ENCODE measurements at places on chromosomes 2 and 18.
A peak's percentile ranks its signal among the peaks of the same experiment; 100 is the strongest.

- no peaks in the 10 kb centered on the region for H3K36me3 ChIP-seq
- peaks cover 8% of the 10 kb centered on the region for H3K27me3 ChIP-seq
- H3K27ac ChIP-seq = no peak overlapping the region
- H3K4me1 ChIP-seq = no peaks in the 10 kb centered on the region
- no peak for DNase-seq
These were observed 256.5 kb downstream of the TPGS2 start for GRCh38 chr18:36572135-36572856.

GRCh38 chr2:149507974-149508373, 79.6 kb downstream of the MMADHC start:
- no peak overlapping the region for H3K27ac ChIP-seq
- no peaks in the 10 kb centered on the region for H3K36me3 ChIP-seq
- no peak for DNase-seq
- H3K4me1 ChIP-seq = no peaks in the 10 kb centered on the region
- H3K4me3 ChIP-seq = no peak overlapping the region
- peaks cover 17% of the 10 kb centered on the region for H3K27me3 ChIP-seq

GRCh38 chr2:127357591-127357990, 30.2 kb downstream of the MAP3K2 start:
- H3K36me3 ChIP-seq = peaks cover 2% of the 10 kb centered on the region
- peaks cover 53% of the 10 kb centered on the region for H3K4me1 ChIP-seq
- no peak for DNase-seq
- no peaks in the 10 kb centered on the region for H3K27me3 ChIP-seq
- H3K4me3 ChIP-seq = no peak overlapping the region

- no peaks in the 10 kb centered on the region for H3K4me1 ChIP-seq
- no peak overlapping the region for H3K4me3 ChIP-seq
- no peak for DNase-seq
- H3K27ac ChIP-seq = no peak overlapping the region
These were observed 70.3 kb downstream of the SCN1A start for GRCh38 chr2:166057370-166058164.

DNA sequence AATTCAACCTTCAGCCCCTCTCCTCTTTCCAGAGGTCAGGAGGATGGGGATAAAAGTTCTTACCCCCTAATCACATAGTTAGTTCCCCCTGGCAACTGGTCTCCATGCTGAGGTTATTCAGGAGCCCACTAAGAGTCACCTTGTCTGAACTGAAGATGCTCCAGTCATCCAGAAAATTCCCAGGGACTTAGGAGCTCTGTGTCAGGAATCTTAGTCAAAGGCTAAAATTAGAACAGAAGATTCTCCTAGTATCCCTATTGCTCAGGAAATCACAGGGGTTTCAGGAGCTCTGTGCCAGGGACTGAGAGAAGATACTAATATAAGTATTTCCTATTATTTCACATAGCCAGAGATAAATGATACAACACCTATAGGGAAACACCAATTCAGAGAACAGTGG, 37.3 kb upstream of the LONRF2 start:
- H3K4me3 ChIP-seq = no peak overlapping the region
- H3K27ac ChIP-seq = no peak overlapping the region
- H3K27me3 ChIP-seq = peaks cover 20% of the 10 kb centered on the region
- H3K4me1 ChIP-seq = peaks cover 4% of the 10 kb centered on the region
- no peak for DNase-seq

DNA sequence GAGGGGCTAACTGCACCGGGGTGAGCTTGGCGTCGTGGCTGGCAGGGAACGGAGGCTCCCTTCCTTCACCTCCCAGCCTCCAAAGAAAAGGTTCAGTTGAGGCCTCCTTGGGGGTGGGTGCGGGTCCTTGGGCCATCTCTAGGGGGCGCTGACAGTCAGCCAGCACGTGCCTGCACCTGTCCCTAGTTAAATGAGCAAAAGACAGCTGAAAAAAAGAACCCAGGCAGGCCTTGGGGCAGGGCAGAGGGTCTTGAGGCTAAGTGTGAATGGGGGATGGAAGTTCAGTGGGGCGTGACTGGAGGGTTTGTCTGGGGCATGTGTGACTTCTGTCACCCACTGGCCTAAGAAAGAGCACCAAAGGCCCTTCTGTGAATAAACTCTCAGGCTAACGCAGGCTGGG, 56.4 kb downstream of the ZFP36L2 start:
- peak overlapping the region; percentile 79 for H3K4me3 ChIP-seq
- no peaks in the 10 kb centered on the region for H3K27me3 ChIP-seq
- H3K36me3 ChIP-seq = peaks cover 2% of the 10 kb centered on the region
- H3K27ac ChIP-seq = peak overlapping the region; percentile 98
- peaks cover 82% of the 10 kb centered on the region for H3K4me1 ChIP-seq
